WTC11 (cell line): ENCODE measurements at places on chromosomes 6 and 20. TPM values are rescaled to one million over a fixed set of nuclear protein-coding genes. Genes with fewer than 3 reads are reported as not detected.

GRCh38 chr20:44398335-44398734, 42.8 kb downstream of the HNF4A start:
- DNase-seq, result no peak

DNA sequence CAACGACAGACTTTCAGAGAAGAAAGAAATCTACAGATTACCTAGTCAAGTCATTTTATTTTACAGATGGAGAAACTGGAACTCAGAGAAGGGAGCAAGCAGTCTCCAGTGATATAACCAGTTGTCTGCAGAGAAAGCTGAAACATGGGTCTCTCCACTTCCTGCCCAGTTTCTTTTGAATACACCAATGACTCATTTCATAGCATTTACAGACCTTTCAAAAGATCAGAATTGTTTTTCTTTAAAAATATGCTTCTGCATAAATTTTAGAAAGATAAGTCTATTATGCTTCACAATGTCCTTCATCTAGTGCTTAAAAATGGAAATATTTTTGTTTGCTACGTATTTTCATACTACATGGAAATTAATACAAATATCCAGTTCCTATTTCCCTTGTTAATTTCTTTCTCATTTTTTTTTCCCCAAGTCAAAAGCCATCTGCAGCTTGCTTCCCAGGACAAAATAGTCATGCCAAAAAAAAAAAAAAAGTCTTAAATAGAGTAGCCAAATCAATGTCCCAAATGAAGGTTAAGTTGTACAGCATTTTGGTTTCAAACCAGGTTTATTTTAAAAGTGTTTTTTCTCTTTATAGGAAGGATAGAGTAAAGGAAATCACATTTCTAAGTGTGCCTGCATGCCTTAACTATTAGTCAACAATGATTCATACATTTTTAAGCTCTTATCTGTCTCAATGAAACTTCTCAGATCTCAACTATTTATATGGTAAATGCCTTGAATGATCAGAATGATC, 36.9 kb downstream of the ARHGAP18 start:
- no peak for DNase-seq

- DNase-seq, result peak; percentile 45
These were observed 143.6 kb upstream of the GJE1 start for GRCh38 chr6:141988954-141989705.

- peak; percentile 81 for DNase-seq
These were observed 40.5 kb downstream of the PIM1 start for GRCh38 chr6:37210313-37210968.

GRCh38 chr20:35240811-35241293, 14.4 kb downstream of the MMP24 start:
- no peak for DNase-seq

DNA sequence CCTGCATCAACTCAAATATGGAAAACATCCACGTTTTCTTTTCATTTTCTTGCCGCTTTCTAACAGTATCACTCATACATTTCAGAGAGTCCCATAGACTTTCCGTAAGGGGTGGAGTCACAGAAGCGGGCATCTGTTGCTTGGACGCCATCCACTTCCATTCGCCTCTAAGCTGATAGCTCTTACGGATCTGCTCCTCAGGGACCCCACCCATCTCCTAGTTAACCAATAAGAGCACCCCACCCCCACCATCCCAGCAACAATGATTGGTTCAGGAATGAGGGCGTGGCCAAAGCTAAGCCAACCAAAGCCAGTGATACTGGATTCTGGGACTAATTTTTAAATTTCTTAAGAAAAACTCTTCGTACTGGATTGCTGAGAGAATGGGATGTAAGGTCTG, 42.4 kb downstream of the SLC2A10 start:
- DNase-seq, result no peak

DNA sequence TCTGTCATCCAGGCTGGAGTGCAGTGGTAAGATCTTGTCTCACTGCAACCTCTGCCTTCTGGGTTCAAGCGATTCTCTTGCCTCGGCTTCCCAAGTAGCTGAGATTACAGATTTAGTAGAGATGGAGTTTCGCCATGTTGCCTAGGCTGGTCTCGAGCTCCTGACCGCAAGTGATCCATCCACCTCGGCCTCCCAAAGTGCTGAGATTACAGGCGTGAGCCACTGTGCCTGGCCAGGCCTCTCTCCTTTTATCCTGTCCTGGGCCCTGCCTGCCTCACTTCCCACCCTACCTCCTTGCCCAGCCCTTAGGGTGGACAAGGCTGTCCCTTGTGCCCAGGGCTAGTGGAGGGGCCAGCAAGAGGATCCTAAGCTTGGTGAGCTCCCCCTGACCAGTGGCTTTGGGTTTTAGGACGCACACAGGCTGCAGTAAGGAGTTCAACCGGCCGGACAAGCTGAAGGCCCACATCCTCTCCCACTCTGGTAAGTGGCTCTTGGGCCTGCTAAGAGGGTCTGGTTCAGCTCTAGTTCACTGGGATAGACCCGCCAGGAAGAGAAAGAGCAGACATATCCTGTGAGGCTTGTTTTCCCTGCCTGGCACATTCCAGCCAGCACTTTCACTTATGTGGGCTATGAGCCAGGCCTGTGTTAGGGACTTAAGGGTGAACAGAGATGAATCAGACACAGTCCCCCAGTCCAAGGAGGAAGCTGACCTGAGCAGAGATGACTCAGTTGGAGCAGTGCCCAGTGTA, 21.9 kb upstream of the CHMP4B start:
- no peak for DNase-seq

CFAP206 gene
- total RNA-seq, result not detected in 3 replicates

CCN6 gene
- total RNA-seq, result not detected in 3 replicates
